Hematopoietic multipotent progenitor cell (in vitro differentiated cells): ENCODE measurements at places on chromosomes 2 and 18. TPM values are rescaled to one million over a fixed set of nuclear protein-coding genes. Genes with fewer than 3 reads are reported as not detected.

The RESP18 gene
- not detected for total RNA-seq

- DNase-seq, result no peak
Measured at GRCh38 chr18:76488190-76488589, 6.9 kb downstream of the ZNF516 start.

GRCh38 chr2:113041871-113042270 lies 10.8 kb downstream of the IL36B start:
- no peak for DNase-seq

DNA sequence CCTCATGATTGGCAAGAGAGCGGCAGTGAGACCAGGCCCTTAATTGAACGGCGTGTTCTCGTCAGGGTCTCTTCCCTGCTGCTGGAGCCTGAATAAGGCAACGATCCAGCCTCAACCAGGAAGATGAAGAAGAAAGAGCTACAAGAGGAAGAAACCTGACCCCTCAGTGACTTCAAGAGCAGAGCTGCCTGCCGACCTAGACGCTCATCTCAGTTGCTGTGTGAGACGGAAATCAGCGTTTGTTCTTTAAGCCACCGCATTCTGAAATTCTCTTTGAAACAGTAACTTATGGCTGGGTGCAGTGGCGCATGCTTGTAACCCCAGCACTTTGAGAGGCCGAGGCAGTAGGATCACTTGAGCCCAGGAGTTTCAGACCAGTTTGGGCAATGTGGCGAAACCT lies 29.6 kb upstream of the KCNG3 start:
- no peak for DNase-seq

GRCh38 chr2:144265654-144266053 lies 254.3 kb downstream of the ZEB2 start:
- DNase-seq, result no peak

- no peak for DNase-seq
Measured at GRCh38 chr2:241809383-241810306, 652 bp downstream of the NEU4 start.
